Lung microvascular endothelial cell (primary cell): ENCODE measurements at places on chromosomes 5 and 9.

DNA sequence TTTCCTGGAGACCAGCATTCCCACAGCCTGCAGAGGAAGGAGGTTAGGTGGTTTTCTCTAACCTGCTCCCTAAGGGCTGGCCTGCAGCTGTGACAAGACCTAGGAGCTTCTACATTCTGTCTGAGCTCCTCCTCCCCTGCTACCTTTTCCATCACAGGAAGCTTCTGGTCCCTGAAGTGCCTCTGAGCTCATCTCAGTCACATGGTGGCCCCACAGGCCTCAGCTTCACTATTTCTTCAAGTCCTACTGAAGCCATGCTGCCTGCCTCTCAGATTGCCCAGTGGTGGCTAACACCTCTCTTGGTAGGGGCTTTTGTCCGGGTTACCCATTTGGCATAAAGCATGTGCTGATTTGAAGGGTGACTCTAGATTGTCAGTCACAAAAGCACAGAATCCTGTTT lies 259.4 kb downstream of the CRB2 start:
- DNase-seq, result no peak

DNA sequence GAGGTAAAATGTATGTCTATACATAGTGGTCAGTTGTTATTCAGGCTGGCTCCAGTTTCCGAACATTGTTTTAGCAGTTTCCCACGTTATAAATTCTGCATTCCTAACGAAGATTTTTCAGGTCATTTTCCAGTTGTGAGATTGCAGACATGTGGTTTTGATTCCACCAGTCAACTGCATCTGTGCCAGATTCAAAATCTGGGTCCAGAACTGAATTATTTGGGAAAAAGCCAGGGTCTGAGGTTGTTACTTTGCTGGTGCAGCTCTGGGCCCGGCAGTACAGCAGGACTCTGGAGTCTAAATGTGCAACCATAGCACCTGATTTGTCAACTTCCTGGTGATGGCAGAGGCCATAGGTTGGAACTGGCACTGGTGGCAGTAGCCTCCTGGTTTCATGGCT lies 105.7 kb upstream of the MEGF10 start:
- no peak for DNase-seq

- no peak for DNase-seq
These were observed 1.1 kb downstream of the SPEF2 start for GRCh38 chr5:35618781-35619180.

- DNase-seq, result no peak
These were observed 10.5 kb downstream of the GPBP1 start for GRCh38 chr5:57184322-57184721.

- DNase-seq, result no peak
These were observed 130.7 kb downstream of the SEC61B start for GRCh38 chr9:99352826-99353225.

DNA sequence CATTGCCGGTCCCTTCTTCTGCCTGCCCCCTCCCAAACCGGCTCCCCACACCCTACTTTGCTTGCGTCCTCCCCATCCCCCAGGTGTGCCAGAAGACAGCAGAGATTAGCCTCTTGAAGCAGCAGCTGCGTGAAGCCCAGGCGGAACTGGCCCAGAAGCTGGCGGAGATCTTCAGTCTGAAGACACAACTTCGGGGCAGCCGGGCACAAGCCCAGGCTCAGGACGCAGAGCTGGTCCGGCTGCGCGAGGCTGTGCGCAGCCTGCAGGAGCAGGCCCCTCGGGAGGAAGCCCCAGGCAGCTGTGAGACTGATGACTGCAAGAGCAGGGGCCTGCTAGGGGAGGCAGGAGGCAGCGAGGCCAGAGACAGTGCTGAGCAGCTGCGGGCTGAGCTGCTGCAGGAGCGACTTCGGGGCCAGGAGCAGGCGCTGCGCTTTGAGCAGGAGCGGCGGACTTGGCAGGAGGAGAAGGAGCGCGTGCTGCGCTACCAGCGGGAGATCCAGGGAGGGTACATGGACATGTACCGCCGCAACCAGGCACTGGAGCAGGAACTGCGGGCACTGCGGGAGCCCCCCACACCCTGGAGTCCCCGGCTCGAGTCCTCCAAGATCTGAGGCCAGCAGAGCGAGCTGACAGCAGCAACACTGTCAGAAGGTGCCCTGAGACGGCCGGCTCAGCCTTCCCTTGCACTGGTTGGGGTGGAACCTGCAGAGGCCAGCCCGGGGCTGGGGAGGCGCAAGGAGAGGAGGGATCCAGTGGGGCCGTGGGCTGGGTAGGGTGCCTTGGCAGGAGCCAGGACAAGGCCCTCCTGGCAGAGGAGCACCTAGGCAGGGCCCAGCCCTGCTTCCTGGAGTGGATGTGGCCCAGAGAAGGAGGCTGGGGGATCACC lies 8.3 kb downstream of the N4BP3 start:
- DNase-seq, result no peak

GRCh38 chr9:100425758-100426157 lies 1.2 kb upstream of the MSANTD3 start:
- no peak for DNase-seq

DNA sequence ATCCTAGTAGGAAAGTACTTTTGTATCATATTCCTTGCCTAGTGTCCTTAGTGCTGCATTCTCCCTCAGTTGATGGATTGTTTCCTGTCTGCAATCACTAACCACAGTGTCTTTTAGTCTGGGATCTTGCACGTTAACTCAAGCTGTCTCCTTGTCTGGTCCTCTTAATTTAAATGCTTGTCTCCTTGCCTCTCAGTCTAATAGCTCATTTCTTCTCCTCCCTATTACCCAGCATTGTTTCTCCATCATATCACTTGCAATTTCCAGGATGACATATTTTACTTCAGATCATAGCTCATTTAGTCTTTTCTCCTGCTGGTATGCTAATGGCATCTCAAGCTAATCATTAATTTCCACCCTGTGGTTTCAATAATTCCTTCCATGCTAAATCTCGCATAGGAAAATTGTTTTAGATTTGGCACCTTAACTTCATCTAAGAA lies 2052.0 kb upstream of the C9orf72 start:
- DNase-seq, result no peak

GRCh38 chr5:134097211-134097749 lies 17.2 kb upstream of the TCF7 start:
- DNase-seq, result no peak
